ENCODE measurements at places on chromosomes 1 and 21.

GRCh38 chr1:230866171-230867070 is 1.9 kb downstream of the C1orf198 start:
- DNase-seq: no peak

DNA sequence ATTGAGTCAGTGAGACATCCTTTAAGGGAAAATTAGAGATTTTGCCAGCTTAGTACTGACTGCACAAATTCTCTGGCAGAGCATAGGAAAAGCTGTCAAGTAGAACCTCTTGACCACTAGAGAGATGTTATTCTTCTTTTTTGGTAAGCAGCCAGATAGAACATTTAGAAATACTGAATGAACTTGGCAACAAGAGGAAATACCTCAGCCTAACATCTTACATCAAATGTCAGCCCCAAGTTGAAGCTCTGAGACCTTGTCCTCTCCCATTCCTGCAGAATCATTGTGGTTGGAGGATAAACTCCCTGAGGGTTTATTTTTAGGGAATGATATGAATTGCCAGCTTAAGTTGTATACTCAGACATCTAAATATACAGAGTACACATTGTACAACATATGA is 53.5 kb downstream of the MIGA1 start:
- no peak for DNase-seq

DNA sequence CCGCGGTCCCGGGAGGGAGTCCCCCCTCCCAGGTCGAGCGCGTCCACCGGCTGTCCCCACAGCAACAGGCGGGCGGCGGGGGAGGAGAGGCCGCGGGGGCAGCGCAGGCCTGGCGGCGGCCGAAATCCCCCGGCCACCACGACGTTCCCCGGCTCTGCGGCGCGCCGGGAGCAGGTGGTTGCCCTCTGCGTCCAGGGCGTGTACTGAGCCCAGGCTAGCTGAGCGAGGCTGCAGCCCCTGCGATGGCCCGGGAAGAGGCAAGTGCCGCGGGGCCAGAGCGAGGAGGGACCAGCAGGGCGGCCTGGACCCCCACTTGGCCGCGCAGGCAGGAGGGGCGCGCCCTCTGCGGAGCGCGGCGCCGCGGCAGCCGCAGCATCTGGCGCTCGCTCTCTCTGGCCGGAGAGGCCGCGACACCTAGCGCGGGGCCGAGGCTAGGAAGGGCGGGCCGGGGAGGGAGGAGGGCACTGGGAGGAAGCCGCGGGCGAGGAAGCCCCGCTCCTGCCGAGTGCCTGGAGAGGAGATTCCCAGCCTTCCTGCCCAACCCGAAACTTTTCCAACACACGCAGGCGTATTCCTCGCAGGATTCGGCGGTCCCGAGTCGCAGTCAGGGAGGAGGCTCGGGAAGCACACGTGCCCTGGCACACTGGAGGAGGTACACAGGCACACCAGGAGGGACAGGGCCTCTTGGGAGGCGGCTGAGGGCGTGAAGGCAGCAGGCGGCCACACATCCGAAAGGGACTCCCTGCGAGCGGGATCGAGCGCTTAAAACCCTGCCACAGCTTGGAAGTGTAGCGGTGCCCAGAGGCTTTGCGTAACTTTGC is 4.9 kb upstream of the PROX1 start:
- DNase-seq: peak; percentile 64

DNA sequence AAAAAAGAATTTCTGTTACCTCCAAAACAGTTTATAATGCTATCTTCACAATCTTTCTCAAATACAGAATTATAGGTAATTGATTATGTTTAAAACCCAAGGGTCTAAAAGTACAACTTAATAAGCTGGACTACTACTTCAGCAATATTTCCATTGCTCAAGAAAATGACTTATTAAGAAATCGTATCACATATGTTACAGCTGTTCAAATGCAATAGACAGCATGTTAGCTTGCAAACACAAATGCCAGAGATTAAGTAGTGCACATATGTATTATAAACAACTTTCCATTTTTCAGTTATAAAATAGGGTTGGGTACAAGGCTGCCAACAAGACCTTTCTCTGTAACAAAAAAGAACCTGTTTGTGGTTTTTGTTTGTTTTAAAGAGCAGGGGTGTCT is 211.0 kb upstream of the DMRTA2 start:
- DNase-seq: no peak

DNA sequence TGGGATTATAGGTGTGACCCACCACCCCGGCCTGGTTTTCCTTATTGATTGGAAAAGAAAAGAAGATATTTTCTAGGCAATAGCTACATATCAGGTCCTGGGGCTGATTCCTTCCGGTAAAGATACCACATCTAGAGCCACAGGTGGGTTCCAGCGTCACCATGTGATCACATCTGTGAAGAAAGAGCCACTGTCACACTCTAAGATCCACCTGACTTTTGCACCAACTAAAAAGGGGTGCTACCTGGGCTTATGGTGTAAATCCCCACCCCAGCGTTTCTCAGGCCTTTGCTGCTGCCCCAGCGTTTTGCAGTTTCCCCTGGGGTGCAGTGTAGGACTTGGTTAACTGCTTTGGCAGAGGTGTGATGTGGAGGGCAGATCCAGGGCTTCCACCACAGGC is 22.3 kb upstream of the PDE9A start:
- no peak for DNase-seq

GRCh38 chr1:46166521-46167462 is 8.1 kb upstream of the TSPAN1 start:
- peak; percentile 45 for DNase-seq

- no peak for DNase-seq
Measured at GRCh38 chr1:41977326-41977725, 58.6 kb upstream of the HIVEP3 start.

DNA sequence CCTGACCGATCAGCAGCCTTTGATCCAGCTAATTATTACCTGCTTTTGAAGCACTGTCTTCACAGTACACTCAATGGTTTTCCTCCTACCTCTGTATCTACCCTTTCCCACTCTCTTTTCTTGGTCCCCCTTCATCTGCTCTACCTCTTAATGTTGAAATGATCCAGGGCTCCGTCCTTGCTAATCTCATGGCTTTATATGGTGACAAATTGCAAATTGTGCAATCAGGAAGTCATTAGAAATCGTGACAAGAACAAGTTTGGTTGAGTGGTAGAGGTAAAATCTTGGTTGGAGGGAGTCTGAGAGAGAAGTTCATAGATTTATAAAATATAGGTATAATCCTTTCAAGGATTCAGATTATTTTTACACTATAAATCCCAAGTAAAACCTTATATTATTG is 9.6 kb upstream of the CYB5R1 start:
- no peak for DNase-seq

DNA sequence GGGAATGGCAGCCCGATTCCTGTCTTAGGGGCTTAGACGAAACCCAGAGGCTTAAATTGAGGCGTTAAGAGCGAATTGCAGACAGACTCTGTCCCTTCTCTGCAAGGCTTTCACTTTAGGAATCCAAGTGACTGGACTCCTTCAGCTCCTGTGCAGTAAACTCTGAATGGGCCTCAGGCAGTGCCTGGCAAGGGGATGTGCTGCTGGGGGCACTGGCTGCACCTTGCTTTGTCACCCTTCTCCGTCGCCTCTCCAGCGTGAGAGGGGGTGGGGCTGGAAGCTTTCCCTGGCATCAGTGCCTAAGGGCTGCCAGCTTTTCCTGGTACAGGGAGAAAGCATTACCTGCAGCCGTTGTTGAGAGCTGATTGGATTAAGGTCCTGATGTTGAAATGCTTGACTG is 39.9 kb upstream of the NFASC start:
- DNase-seq: no peak

DNA sequence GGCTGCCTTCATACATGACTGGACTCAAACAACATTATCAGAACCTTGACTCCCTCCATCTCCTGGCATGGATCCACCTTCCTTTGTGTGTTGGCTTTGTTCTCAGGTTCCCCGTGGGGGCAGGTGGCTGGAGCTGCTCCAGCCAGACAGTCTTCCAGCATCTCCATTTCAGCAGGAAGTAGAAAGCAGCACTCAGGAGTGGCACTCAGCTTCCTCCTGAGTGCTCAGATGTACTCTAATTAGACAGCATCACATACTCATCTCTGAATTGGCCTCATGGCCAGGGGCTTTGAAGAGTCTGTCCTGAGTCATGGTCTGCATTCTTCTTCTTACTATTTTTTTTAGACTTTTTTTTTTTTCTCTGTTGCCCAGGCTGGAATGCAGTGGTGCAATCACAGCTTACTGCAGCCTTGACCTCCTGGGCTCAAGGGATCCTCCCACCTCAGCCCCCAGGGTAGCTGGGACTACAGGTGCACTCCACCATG is 27.9 kb downstream of the OVAAL start:
- DNase-seq: peak; percentile 33

- no peak for DNase-seq
Measured at GRCh38 chr1:225258811-225259210, 169.0 kb downstream of the LBR start.
